ENCODE measurements at places on chromosomes 3 and 15.

GRCh38 chr3:94071713-94072284 lies 8.9 kb downstream of the NSUN3 start:
- no peak for DNase-seq

- no peak for DNase-seq
Observed at GRCh38 chr3:28677581-28677980, 329.0 kb upstream of the AZI2 start.

- DNase-seq = no peak
Observed at GRCh38 chr3:130266817-130267216, 78.7 kb upstream of the COL6A5 start.

GRCh38 chr15:49063402-49064280 lies 17.4 kb upstream of the SECISBP2L start:
- no peak for DNase-seq

DNA sequence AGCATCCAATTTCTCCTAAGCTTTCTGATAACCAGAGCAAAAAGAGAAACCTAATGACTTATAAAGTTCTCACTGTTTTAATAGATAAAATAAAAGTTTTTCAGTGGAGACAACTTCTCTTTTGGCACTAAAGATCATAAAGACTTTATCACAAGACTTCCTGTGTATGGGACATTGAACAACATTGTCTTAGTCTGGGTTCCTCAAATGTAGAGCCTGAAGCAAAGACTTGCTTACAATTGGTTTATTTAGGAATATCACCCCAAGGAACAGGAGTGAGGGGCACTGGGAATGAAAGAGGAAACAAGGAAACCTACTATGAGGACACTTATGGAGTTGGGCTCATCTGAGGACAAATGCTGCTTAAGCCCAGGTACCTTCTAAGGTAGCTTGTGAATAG lies 127.4 kb downstream of the B3GALNT1 start:
- no peak for DNase-seq
